ENCODE measurements at places on chromosomes 7 and 10.
A peak's percentile ranks its signal among the peaks of the same experiment; 100 is the strongest.

- no peak for DNase-seq
Observed at GRCh38 chr7:35617041-35617440, 77.9 kb downstream of the HERPUD2 start.

GRCh38 chr10:11742009-11742778 lies at the start of gene ECHDC3:
ECHDC3 (plus strand) TSS chr10:11742382; CDS start chr10:11742577, 195 bp downstream.
- peak; percentile 15 for DNase-seq

DNA sequence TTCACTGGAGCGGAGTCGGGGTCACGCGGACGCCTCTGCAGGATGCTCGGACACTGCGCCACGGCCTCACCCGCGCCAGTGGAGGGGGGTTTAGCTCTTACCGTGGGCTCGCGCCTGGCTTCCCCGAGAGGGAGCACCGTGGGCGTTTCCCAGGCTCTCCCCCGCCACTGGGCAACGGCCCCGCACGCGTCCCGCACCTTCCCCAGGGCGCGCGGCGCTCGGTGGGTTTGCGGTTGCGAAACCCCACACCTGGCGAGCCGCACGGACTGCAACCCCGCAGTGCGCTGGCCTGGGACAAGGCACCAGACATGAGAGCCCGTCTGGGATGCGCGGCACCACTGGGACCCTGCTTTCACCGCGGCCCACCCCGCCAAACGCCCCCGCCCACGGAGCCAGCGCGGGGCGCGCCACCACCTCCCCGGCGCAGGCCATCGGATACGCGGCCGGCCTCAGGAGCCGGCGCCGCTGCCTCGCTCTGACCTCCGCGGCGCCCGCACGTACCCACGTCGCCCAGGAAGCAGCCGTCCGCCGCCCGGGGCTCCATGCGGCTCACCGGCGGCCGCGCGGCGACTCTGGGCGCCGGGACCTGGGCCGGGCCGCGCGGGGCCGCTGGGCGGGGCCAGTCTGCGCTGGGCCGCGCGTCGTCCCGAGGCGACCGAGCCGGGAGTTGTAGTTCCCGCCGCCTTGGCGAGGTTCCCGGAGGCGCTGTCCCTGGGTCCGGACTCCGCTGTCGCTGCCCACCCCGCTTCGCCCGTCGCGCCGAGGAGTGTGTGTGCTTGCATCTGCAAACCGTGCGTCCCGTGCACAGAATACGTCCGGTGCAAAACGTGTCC lies at the start of gene ASB13:
Gene ASB13 (minus strand): TSS at position 588 of the 833 bp plus-strand sequence. CDS start 44 bp downstream, at position 544.
- DNase-seq = peak; percentile 22

GRCh38 chr10:6204063-6204340 lies 1.3 kb downstream of the PFKFB3 start:
- peak; percentile 52 for DNase-seq

DNA sequence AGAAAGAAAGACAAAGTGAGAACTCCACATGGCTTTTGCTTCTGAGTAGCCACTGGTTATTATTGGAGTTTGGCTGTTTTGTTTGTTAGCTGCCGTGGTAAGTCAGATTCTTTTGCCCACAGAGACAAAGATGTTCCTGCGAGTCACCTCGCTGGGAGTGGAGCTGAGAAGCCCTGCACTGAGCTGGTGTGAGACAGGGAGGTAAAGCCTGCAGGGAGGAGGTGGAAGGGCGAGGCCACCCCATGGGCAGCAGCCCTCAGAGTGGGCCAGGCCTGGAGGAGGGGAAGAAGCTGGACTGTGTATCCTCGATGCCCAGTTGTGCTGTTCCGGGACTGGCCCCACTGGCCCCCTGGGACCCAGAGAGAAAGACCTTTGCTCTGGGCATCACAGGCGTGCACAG lies 14.3 kb upstream of the NOM1 start:
- DNase-seq = no peak

- DNase-seq = no peak
Observed at GRCh38 chr7:135758531-135758932, 9.9 kb upstream of the FAM180A start.
